ENCODE measurements at places on chromosomes 11 and 22. TPM values are rescaled to one million over a fixed set of nuclear protein-coding genes. Genes with fewer than 3 reads are reported as not detected.

DNA sequence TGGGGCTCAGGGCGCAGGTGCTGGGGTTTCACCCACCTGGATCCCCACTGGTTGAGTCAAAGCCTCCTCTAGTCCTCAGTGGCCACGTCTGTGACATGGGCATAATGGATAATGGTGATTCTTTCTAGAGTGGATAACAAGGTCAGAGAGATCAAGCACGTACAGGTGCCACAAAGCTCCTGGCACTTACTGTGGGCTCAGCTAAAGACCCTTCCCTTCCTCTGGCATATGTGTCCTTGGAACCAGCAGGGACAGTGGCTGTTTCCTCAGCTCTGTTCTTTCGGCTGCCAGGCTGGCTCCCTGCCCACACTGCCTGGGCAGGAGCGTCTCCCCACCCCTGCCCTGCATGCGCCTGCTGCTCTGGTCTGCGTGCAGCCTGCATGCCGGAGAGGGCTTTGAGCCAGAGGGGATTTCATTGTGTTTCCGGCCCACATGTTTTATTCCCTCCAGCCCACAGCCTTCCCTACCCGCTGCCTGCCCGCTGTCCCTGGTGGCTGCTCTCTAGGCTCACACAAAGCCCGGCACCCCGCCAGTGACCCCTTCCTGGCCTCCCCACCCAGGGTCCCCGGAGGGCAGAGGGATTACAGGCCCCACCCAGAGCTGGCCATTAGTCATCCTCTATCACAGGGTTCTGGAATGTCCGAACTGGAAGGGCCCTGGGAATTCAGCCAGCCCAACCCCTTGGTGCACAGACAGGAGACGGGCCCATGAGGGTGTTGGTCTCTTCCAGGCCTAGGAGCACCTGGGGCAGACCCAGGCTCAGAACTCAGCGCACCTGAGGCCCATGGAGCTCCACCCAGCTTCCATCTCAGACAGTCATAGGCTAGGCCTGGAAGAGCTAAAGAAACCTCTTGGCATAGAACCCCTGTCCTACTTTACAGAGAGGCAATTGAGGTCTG is 55.3 kb upstream of the GCAT start:
- DNase-seq: peak; percentile 83

SLC25A18 gene
- not detected for total RNA-seq

SYT12 gene
- total RNA-seq: 0.09 TPM

DNA sequence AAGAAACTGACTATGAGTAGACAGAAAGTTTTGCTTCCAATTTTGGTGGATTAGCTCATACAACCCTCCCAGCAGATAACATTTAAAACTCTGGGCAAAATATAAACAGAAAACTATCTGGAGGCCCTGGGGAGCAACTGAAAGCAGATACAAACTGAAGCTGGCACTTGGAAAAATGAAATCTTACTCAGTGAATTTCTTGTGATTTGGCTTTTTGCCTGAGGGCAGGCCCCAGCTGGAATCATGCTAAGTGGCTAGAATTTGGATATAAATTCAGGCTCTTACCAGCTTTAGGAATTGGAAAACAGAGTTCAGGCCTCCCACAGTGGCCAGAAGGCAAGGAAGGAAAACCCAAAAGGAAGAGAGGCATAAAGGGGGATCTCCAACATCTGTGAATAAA is 85.8 kb downstream of the EFCAB6 start:
- no peak for DNase-seq

CHRM1 gene
- not detected for total RNA-seq

RTN4R gene
- total RNA-seq: 2.7 TPM

DNA sequence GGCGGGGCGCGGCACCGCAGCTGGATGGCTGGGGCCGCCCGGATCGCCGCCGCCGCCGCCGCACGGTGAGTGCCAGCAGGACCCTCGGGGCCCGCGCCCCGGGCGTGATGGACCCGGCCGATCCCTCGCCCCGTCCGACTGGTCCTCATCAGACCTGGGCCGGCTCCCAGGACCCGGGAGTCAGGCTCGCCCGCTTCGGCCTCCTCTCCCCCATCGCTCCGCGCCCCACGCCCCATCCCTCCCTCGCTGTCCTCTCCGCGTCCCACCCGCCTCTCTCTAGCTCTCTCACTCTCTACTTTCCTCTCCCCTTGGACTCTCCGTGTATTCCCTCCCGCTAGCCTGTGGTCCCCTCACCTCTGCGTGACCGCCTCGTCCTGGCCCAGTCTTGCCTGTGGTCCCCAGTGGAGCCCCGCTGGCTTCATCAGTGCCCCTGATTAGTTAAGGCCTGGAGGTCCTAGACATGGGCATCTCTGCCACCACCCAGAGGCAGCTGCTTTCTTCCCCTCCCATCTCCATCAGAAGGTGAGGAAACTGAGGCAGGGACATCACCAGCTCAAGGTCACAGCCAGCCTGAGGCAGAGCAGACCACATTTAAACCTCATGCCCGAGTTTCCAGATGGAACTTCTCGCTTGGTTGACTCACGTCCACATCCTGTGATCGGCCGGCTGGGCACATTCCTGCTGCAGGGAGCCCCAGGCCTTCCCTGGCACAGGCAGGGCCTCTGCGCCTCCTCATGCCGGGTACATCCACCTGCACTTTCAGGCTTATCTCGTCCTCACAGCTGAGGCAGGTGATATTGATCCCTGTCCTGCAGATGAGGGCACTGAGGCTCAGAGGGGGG is 429 bp downstream of the SLC39A13 start:
- peak; percentile 92 for DNase-seq

UBQLNL gene
- total RNA-seq: 0.05 TPM

- no peak for DNase-seq
These were observed 5.9 kb upstream of the MMP3 start for GRCh38 chr11:102849311-102849710.

GRCh38 chr11:78304201-78304600 is 113.4 kb downstream of the GAB2 start:
- no peak for DNase-seq

- peak; percentile 7 for DNase-seq
These were observed 983 bp downstream of the NARS2 start for GRCh38 chr11:78573681-78574080.

YPEL1 gene
- total RNA-seq: 5.1 TPM

OR56A1 gene
- total RNA-seq: 0.14 TPM

- no peak for DNase-seq
These were observed 44.3 kb downstream of the LINC01488 start for GRCh38 chr11:69525516-69526452.

- no peak for DNase-seq
These were observed 29.4 kb downstream of the CALCA start for GRCh38 chr11:14942745-14943144.

CSF2RB gene
- 7.1 TPM for total RNA-seq

DNA sequence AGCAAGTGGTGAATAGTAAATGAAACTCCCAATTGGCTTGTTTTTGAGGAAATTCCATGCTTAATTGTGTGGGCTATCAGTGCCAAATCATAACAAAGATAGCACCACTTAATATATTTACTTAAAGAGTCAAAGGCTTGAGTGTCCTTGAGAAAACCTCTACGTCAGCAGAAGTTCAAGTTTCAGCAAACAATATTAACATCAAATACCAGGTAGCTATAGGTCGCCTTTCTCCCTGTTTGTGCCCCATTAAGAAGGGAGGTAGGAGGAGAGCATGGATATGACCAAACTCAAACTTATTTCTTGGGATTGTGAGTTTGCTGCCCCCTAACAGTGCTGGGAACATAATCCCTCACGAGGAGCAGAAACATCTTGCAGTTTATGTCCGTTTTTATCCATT is 105.6 kb upstream of the SYN3 start:
- no peak for DNase-seq

DNA sequence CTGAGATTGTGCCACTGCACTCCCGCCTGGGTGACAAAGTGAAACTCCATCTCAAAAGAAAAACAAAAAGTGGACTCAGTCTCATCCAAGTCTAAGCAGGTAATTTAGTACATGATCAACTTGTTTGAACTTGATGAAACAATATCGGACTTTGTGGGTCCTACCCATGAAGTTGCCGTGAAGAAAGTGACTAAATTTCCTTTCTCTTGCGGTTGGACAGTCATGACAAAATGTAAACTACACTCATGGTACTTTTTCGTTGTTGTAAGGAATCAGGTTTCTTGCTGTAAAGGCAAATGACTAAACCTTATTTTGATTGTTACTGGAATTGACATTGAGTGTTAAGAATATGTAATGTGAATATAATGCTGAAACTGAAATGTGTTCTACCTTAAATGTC is 164.5 kb upstream of the PLET1 start:
- no peak for DNase-seq

GRCh38 chr22:24437741-24438328 is 10.4 kb downstream of the ADORA2A start:
- DNase-seq: no peak

ARHGAP8 gene
- not detected for total RNA-seq

- no peak for DNase-seq
These were observed 32.2 kb upstream of the AKIP1 start for GRCh38 chr11:8878771-8879170.

CASP12 gene
- total RNA-seq: 5.9 TPM

DNA sequence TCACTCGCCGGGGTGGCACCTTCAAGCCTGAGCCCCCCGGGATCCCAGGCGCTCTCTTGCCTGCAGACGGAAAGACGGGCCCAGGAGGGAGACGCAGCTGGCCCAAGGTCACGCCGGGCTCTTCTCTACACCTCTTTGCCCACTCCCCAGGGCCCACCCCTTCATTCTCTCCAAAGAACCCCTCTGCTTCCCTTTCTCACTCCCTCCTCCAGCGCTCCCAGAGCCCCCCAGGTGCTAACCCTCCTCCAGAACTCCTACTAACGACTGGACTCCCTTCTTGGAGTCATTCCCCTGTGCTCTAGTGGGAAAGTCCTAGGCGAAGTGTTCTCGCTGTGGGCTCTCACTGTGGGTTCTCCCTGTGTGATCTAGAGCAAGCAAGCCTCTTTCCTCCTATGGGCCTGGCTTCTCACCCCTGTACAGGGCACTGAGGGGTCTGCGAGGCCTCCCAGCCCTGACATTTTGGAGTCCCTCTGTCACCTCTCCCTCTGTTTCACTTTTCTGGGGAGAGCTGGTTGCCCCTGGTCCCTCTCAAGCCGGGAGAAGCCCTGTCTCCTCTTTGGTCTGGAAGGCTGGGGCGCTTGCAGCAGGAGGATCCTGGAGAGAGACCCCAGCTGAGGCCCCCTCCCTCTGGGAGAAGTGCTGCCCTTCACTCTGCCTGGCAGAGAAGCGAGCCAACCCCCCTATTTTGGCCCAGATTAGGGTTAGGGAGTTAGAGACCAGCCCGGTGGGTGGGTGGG is 858 bp downstream of the OAF start:
- DNase-seq: peak; percentile 39

GRCh38 chr11:57406337-57406904 is 16.0 kb upstream of the PRG2 start:
- DNase-seq: peak; percentile 87

DNA sequence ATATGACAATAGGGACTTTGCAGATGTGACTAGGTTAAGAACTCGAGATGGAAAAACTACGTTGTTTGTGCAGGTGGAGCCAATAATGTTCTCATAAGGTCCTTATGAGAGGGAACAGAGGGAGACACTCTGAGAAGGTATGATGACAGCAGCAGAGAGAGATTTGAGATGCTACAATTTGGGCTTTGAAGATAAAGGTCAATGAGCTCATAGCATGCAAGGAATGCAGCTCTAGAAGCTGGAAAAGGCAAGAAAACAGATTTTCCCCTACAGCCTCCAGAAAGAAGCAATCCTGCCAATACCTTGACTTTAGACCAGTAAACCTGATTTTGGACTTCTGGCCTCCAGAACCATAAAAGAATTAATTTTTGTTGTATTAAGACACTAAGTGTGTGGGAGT is 21.1 kb downstream of the FAM76B start:
- no peak for DNase-seq

PRG2 gene
- 0.19 TPM for total RNA-seq

GRCh38 chr11:12213883-12214282 is 103.5 kb downstream of the MICAL2 start:
- DNase-seq: no peak

- DNase-seq: peak; percentile 18
These were observed 54.4 kb downstream of the TRAF6 start for GRCh38 chr11:36455658-36456111.

DNA sequence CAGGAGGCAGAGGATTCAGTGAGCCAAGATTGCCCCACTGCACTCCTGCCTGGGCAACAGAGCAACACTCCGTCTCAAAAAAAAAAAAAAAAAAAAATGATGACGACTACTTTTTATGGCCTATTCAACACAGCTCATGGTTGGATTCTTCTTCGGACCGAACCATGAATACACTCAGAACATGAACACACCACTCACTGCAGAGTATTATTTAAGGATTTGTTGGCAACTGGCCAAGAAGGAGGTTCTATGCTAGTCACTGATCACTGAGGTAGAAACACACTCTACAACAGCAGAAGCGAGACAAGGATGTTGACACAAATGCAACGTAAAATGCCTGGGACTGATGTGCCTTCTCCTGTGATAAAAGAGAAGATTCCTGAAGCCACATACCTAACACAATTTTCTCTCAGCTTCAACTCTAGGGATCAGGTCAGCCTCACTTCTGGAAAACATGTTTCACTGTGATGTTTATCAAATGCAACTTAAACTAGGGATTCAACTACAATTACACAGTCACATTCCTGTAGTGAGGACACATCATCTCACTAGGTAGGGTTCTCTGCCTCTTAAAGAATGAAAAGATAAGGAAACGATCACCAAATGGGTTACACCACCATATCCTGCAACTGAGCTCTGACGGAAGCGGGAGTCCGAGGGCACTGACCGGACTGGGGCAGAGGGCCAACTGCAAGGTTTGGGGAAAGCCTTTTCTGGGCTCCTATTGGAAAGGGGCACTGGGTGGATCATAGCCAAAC is 82.5 kb downstream of the SGSM3 start:
- peak; percentile 33 for DNase-seq

PRG3 gene
- not detected for total RNA-seq

GRCh38 chr11:10488121-10488933 is 33.3 kb downstream of the AMPD3 start:
- no peak for DNase-seq

DNA sequence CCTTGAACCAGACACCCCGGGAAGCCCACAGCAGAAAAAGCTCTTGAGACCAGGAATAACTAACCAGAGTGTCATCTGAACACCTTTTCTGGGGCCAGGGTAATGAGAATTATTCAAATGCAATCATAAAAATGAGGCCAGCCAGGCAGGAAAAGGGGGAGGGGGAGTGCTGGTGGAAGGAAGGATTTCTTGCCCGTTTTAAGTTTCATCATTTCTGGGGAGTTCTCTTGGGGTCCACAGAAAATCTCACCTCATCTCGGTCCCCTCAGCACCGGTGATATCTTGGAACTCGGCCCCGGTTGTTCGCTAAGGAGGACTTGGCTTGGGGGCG is 495 bp upstream of the PKNOX2 start:
- DNase-seq: no peak

- no peak for DNase-seq
These were observed 773.9 kb downstream of the JRKL start for GRCh38 chr11:97163631-97164191.

DNA sequence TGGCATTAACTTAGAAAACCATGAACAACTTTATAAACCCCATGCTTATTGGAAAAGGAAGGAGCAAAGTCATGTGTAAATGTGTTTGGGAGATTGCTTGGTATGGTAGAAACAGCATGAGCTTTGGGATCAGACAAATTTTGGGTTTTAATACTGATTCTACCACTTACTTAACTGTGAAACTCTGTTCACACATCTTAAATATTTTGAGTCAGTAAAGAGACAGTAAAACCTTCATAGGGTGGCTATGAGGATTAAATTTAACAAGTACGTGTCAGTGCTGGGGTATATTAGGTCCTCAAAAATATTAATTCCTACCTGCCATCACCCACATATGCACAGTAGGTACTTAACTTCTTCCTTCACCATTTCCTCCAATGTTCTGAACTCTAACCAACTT is 96.5 kb downstream of the CD44 start:
- no peak for DNase-seq

OR52E2 gene
- not detected for total RNA-seq

GRCh38 chr11:64000026-64000739 is 13.9 kb downstream of the OTUB1 start:
- peak; percentile 83 for DNase-seq

CPT1B gene
- 7.5 TPM for total RNA-seq

All from dermis blood vessel endothelial cell (primary cell).